GM03348 (cell line): ENCODE measurements at places on chromosomes 6 and 20.

DNA sequence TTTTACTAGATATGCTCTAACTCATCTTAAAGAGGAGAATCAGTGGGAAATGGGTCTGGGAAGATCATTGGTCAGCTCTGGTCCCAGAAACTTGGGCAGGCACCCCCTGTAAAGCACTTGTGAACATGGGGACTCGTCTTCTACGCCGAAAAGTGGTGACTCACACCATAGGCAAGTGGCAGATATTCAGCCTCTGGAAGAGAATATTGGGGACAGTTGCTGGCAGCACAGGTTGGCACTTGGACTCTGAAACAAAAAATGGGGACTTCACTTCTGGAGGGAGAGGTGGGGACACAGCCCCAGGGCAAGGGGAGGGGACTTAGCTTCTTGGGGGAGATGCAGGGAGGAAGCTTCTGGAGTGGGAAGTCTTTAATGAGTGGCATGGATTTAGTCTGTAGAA, 11.9 kb upstream of the ZNF343 start:
- no peak for DNase-seq

- no peak for DNase-seq
Observed at GRCh38 chr6:166031275-166031674, 136.4 kb downstream of the TBXT start.

DNA sequence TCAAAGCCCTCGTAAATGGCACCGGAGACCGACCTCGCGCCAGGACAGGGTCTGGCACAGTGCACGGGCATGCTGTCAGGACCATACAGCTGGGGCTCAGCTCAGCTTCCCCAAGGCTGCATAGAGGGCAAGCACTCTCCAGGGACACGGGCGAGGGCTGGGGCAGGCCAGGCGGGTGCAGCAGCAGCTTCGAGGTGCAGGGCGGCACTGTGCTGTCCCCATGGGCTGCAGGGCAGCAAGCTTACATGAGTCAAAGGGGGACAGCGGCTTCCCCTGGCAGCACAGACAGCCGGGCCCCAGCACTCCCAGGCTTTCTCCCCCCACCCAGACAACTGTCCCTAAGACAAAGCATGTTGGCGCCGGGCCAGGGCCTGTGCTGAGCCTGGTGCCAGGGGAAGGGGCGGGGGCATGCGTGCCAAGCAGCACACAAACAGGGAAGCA, 25.7 kb downstream of the PSMG4 start:
- DNase-seq = no peak

DNA sequence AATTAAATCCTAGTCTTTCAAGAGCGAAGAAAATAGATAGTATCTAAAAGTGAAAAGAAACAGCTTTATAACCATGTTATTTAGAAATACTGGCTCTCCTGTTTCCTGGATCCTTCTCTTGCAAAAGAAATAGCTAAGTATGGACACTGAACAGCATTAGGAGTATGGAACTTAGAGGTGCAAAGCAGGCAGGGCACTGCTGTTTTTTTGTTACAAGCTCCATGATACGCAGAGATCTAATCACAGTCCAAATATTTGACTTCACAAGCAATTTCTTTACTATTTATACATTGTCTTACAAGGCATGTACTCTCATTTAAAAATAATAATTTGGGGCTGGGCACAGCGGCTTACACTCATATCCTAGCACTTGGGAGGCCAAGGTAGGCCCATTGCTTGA, 7.6 kb downstream of the TRPC4AP start:
- no peak for DNase-seq

DNA sequence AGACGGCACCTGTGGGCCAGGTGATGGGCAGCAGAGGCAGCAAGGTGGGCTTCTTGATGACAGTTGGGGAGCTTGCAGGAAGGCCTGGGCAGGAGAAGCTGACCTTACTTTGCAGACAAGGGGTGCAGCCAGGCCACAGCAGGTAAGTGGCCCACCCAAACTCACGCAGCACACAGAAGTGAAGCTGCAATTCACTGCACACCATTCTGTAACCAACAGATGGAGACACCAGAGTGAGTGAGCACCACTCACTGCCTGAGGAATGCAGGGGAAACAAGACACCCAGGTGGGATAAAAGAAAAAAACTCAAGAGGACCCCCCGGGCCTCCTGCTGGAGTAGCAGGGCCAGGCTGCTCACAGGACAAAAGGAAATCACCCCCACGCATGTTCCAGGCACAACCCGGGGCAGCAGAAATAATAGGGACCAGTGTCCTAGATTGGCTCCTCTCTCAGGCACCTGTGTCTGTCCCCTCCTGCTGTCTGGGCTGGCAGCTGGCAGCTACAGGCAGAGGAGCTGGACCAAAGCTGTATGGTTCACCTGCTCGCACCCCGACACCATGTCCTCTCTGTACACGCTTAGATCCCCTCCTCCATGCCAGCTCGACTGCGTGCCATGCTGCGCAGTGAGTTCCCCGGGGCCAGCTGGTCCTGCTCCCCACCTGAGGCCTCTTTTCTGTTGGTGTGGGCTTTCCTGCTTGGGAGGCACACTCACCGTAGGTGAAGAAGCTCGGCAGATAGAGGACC, 4.9 kb downstream of the MTCH1 start:
- no peak for DNase-seq

DNA sequence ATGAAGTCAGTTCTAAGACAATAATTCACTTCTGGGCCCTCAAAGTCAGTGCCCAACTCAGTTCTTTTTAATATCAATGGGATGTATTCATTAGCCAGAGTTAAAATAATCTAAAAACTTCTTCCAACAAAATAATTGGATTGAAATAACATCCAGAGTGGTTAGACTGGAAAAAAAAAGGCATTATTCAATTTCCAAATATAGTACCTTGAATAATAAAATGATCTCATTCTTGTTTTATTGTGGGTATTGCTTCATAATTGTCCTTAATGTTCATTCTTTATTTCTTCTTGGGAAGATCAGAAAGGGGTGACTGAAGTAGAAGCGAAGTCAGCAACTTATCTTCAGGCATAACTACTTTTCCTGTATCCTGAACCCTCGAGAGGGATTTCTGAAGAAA, 85.1 kb upstream of the JARID2 start:
- peak; percentile 30 for DNase-seq

GRCh38 chr6:31513456-31514165, 15.2 kb upstream of the MCCD1 start:
- DNase-seq = no peak

DNA sequence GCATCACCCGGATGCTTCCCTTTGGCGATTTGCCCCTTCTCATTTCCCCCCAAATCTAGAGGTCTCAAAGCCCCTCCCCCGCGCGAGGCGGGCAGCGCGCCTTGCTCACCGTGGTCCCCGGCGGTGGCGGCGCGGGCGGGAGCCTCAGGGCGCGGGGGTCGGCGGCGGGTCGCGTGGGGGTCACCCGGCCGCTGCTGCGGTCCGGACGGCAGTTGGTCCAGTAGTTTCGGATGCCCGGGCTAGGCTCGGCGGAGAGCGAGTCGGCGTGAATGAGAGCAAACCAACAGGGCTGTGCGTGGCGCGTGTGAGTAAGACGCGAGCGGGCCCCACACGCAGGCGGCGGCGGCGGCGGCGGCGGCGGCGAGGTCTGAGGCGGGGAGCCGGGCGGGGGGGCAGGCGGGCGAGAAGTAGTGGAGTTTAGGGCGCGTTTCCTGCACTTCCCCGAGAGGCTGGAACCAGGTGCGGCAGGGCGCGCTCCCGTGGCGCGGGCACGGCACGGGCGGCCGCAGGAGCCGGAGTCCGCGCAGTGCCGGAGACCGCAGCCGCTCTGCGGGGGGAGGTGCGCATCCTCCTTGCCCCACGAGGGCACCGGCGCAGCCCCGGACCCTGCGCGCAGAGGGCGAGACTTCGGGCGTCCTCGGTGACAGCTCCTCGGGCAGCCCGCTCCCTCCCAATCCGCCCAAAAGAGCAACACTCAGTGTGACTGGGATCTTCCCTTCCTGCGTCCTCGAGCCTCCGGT, 567 bp downstream of the HS3ST5 start:
- peak; percentile 36 for DNase-seq

DNA sequence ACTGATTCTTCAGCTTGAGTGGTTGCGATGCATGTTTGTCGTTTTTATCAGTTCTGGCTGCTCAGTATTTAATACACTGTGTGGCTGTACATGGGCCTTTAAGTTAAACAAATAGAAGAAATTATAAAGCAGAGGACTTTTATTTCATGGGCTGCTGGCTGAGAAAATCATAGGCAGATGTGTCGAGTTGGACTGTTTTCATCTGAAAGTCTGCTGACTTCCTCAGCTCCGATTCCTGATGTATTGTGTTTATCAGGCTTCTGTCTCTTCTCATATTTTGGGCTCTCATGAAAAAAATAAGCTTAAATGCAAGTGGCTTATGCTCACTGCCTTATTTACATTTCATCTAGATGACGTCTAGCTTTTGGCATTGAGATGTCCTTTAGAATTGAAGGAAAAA, 129.5 kb upstream of the GGTLC1 start:
- no peak for DNase-seq

GRCh38 chr6:41599015-41599851, 39.0 kb upstream of the MDFI start:
- no peak for DNase-seq

DNA sequence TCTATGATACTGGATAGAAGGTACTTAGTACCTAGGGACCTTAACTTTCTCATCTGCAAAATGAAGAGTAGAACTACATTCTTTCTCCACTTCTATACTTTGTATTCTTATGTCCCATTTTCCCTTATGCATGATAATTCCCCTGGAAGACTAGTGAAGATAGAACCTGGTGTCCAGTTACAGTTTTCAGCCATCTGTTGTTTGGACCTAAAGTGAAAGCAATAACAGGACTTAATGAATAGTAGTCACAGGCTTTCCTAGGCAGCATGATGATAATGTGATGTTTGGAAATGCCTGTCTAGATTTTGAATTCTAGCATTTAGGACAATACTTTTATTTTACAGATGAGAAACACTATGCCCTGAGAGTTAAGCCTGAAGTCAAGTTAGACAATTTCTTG, 153.8 kb downstream of the RIMS1 start:
- DNase-seq = no peak

DNA sequence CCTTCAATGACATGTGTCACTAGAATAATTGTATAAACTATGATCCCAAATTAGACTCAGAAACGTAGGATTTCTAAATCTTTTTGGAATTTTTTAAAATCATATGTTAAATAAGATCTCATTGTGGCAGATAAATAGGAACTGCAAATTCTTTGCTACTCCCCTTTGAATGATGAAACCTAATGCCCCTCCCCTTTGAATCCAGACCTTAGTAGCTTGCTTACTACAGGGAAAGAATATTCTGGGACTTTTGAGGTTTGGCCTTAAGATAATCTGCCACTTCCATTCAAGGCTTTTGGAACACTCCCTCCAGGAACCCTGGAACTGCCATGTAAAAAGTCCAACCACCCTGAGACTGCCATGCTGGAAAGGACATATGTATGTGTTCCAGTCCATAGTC, 7.1 kb downstream of the TDP2 start:
- no peak for DNase-seq

GRCh38 chr6:46788791-46789190, 4.4 kb upstream of the MEP1A start:
- no peak for DNase-seq

GRCh38 chr6:131861381-131861780, 53.6 kb downstream of the ENPP1 start:
- peak; percentile 63 for DNase-seq

GRCh38 chr6:149846321-149846720, 17.8 kb downstream of the LRP11 start:
- peak; percentile 69 for DNase-seq

- no peak for DNase-seq
Observed at GRCh38 chr20:16732506-16733152, 2.8 kb downstream of the SNRPB2 start.

DNA sequence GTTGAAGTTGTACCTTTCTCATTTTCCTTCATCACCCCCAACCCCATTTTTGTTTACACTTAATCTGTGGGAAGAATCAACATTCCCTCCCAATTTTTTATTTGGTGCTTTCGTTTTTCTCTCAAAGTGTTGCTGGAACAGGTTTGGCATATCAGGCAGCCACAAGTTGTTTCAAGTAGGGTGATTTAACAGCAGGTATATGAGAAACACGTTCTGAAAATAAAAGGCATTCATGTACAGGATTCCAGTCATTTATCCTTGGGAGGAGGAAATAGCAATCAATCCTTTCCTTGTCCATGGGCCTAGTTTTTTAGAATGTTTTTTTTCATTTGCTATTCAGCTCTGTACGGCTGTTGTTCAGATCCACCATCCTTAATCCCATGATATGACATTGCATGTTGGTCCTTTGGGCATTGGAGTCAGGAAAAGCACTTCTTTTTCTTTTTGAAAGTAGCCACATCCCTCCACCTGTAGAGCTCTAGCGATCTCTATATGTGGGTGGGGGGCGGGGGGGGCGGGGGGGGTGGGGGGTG, 120.2 kb downstream of the JARID2 start:
- DNase-seq = no peak

- DNase-seq = peak; percentile 47
Observed at GRCh38 chr20:43915211-43916072, 790 bp downstream of the TOX2 start.

DNA sequence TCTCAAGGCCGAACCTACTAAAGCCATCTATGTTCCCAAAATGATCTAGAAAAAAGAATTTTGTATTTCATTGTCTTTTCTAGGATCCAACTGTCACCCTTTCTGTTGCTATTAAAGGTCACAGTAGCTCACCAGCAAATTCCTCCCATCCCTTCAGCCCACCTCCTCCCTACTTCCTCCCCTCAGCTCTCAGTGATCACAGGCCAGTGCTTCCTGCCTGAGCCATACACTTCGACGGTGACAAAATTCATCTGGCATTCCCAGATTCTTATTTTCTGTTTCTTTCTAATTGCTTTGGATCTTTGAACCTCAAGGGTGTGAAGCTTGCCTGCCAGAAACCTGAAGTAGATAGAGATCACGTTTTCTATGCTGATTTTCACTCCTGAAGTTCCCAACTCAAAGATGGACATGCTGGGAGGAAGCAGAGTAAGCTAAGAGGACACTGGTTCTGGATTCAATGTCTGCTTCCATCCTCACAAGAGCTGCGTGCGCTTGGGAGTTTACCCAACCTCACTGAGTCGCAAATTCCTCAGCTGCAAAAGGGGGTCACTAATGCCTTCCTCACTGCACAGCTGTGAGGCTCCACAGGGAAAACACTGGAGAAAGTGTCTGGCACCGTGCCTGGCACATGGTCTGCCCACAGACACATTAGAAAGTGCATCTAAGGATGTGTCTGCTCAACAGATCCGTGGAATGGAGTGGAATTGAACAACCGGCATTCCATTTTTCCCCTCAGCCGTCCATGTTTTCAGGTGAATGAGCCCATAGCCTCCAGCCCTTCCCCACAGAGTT, 34.5 kb downstream of the MDGA1 start:
- DNase-seq = peak; percentile 56

- DNase-seq = no peak
Observed at GRCh38 chr6:167501831-167502385, 177.0 kb downstream of the TTLL2 start.

GRCh38 chr6:169654598-169655391, 47.0 kb downstream of the WDR27 start:
- DNase-seq = no peak

GRCh38 chr6:2215342-2215741, 30.1 kb downstream of the GMDS start:
- no peak for DNase-seq
